GM04504 (cell line): ENCODE measurements at places on chromosomes 1 and 21.

DNA sequence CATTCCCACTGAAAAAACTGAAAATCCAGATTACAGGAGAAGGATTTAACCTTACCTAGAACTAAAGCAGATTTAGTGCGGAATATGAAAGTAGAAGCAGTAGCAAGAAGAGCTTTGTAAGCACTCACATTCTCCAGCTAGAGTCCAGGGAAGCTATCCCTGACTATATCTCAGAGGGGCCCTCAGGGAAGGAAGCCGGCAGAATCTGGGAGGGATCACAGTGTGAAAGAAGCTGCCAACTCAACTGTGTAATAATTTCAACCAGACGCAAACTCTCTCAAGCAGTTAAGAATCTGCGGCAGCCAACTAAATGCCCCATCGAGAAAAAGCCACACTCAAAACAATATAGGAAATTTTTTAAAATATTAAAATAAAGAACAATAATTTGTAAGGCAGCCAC is 163.8 kb downstream of the EIF4G3 start:
- peak; percentile 23 for DNase-seq

DNA sequence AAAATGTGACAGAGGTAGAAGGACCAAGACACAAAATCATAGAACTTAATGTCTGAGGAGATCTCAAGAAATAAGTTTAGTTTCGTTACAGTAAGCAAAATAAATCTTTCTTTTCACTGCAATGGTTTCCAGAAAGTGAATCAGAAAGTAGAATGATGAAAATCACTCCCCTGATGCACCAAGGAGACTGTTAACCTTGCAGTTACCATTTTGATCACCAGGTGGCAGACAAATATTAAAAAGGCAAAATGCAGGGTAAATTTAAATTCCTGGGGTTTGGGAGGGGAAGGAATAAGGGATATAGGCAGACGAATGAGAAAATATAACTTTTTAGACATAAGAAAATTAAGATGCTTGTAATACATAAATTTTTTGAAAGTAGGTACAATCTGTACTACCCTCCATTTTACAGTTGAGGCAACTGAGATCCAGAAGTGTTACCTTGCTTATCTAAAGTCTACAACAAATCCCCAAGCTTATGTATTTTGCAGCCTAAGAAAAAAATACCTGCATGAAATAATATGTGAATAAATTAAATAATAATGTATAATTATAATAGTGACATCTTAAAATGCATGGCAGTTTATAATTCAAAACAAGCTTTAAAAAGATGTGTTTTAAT is 253.2 kb downstream of the CRB1 start:
- DNase-seq, result peak; percentile 21

GRCh38 chr21:45949928-45950739 is 31.4 kb upstream of the COL6A1 start:
- DNase-seq, result no peak

DNA sequence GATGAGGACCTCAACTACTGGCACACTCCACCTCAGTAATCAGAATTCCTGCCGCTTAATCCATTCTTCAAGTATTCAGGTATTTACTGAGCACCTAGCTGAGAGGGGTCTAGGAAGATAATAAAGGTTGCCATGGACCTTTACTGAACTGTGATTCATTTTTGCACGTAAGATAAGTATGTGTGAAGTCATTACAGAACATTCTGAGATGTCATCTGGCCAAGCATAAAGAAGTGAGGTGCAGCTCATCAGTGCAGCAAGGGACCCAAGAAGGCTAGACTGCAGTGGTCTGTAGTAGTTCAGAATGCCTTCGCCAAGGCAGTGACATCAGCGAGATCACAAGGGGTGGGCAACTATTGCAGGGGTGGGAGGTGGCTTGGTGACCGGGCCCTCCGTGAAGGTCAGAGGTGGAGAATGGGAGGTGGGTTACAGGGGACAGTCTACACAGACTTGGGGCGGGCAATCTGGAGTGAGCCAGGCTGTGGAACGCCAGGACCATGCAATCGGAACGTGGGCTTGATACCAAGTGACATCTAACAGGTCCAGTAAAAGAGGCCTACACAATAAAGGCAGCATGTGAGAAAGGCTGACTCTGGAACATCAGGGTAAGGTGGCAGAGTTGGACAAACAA is 107.4 kb downstream of the SLC45A1 start:
- DNase-seq, result no peak

- no peak for DNase-seq
Measured at GRCh38 chr1:173415490-173415889, 61.6 kb upstream of the PRDX6 start.

- DNase-seq, result no peak
Measured at GRCh38 chr1:24141311-24141997, 1.5 kb downstream of the IL22RA1 start.

DNA sequence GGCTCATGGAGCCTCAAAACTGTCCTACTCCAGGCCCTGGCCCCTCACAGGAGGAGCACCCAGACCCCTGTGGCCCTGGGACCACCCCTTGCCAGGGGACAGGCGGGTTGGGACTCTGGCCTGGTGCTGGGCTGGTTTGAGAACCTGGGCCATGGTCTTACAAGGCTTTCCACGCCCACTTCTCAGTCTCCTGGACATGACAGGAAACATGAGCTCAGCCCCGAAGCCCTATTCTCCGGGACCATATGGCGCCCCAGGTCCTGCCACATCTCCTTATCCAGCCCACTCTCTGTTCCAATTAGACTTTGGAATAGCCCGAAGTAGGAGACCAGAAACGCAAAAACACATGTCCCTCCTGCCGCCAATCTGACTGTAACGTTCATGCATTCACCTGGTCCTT is 47.9 kb downstream of the KCNAB2 start:
- no peak for DNase-seq

DNA sequence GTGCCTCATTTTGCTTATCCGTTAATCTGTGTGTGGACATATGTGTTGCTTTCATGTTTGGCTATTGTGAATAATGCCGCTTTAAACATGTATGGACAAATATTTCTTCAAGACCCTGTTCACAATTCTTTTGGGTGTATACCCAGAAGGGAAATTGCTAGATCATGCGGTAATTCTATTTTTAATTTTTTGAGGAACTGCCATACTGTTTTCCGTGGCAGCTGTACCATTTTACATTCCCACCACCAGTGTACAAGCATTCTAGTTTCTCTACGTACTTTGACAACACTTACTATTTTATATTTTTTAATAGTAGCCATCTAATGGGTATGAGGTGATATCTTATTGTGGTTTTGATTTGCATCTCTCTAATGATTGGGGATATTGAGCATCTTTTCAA is 7.1 kb upstream of the NID1 start:
- DNase-seq, result no peak

GRCh38 chr1:247562198-247562597 is 13.3 kb downstream of the GCSAML start:
- DNase-seq, result no peak
